HT-29 (cell line): ENCODE measurements at places on chromosomes 3 and 15.

DNA sequence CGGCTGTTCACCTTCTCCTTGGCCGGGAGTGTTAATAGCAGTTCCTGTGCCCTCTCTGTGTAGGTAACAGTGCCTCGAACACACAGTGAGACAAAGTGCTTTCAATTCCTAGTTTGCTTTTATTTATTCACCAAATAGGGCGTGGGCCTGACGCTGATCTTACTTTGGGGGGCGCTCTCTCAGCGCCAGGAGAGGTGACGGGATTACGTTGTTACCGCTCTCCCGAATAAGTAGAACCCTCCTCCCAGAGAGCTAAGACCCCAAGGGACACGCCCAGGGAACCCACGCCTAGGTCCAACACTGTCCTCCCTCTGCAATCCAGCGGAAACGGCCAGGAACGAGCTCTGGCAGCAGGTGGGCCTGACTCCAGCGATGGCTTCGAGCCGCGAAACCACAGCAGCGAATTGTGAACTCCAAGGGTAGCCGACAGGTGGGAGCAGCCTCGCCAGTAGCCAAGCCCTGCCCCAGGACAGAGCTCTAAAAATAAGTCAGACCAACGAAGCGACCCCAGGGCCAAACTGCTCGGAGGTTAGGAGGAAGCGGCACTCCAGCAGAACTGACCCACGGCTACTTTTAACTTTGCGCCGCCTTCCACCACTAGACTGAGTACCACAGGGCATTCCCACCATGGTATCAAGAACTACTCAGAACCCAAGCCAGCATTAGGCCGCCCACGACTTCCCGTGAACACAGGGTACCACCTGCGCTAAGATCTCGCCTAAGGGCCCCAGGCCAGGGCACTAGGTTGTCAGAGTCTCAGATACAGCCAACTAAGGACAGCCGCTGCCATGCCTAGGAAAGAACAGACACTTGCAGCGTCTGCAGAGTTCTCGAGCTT lies 1.6 kb upstream of the SIN3A start:
- peak; percentile 71 for DNase-seq

DNA sequence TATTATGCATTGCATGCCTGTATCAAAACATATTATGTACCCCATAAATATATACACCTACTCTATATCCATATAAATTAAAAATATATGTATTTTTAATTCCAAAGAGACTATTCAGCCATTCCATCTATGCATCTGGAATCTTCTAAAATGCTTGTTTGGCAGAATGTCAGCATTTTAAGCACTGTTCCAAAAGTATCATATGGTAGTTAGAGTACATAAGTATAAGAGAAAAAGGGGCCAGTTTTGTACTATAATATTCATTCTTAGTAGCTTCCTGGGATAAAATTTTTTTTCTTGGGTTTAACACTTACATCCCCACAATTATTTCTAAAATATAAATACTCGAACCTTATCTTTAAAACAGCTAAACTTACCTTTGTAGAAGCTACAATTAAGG lies 60.4 kb upstream of the COL6A6 start:
- no peak for DNase-seq

DNA sequence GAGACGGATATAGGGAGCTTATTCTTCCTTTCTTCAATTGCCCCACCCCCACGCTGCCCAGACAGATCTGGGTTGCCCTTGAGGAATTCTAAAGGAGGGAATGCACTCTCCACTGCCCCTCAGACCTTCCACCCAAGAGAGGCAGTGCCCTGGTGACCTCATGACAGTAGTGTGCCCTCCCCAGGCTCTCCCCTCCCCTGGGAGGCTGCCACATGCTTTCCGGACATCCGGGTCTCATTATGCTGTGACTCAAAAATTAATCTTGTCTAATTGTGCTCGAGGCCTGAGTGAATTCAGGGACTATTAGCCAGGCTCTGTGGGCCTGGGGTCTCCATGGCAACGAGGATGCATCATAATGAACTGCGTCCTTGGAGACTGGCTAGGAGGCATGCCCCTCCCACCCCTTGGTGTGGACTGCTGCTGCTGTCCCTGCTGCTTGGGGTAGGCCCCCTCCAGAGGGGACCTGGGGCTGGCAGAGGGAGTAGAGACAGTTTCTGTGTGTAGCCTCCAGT lies 20.8 kb downstream of the CORO2B start:
- DNase-seq: no peak

DNA sequence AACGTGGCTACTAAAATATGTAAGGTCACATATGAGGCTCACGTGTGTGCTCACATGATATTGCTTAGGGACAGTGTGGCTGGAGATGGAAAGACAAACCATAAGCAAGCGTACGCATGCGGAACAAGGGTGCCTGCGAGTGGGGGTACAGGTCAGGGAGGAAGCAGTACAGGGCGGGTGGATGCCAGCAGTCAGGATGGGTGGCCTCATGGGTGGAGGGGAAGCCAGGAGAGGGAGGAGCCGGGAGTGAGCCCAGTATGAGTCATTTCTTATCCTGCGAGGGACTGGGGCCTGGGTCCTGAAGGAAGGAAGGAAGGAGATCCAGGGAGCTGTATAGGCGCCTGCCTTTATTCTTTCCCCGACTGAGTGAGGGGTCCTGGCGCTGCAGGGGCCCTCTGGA lies 42.0 kb upstream of the CGNL1 start:
- DNase-seq: peak; percentile 85

- no peak for DNase-seq
Measured at GRCh38 chr3:113275583-113275928, 64.2 kb downstream of the BOC start.
